Spleen (tissue), 13 donors: ENCODE measurements at places on chromosomes 7 and 10. TPM values are rescaled to one million over a fixed set of nuclear protein-coding genes. Genes with fewer than 3 reads are reported as not detected.

DNA sequence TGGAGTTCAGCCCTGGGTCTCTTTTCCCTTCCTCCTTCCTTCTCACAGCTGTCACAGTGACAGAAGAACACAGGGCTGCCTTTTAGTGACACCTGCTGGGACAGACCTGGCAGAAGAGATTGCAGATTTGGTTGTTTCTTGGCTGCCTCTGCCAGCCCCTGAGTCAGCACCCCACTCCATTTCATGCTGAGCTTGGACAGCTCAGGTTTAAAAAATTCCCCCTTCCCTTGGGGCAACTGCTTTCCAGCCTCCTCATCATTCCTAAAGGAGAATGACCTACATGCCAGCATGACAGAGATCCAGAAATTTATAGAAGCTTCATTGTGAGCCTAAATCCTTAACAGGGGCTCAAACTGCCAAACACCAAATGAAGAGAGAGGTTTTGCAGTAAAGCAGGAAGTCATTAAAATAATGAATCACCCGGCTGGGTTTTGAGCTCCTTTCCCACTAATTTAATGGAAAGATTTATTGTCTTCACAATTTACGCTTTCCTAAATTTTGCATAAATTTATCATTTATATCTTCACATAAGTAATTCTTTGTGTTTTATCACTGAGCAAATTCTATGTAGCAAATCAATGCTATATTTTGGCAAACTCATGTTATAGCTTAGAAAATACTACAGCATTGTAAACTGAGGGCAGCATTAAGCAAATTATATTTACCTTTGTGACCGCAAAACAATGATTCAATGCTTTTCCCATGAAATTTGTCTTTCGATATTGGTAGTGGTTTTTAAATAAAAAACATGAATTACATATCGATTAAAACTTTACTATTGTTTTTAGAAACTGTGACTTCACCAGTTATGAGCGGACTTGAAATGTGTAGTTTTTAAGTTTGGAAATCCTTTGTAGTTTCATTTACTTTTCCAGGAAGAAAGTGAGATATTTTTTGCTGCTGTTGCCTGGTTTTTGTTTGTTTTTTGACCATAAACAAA lies 399.5 kb upstream of the ANKRD30A start:
- no peak overlapping the region for H3K27ac ChIP-seq
- no peaks in the 10 kb centered on the region for H3K36me3 ChIP-seq
- H3K27me3 ChIP-seq, result no peaks in the 10 kb centered on the region
- no peaks in the 10 kb centered on the region for H3K4me1 ChIP-seq
- no peak overlapping the region for H3K4me3 ChIP-seq
- DNase-seq, result peak; percentile 31

MAT1A gene
- total RNA-seq, result not detected

- H3K4me1 ChIP-seq, result peaks cover 60% of the 10 kb centered on the region
- peaks cover 31% of the 10 kb centered on the region for H3K36me3 ChIP-seq
- H3K27me3 ChIP-seq, result no peaks in the 10 kb centered on the region
- H3K27ac ChIP-seq, result peak overlapping the region; percentile 98
Observed at GRCh38 chr7:150406312-150406566, 27.1 kb downstream of the ZNF775 start.

DNA sequence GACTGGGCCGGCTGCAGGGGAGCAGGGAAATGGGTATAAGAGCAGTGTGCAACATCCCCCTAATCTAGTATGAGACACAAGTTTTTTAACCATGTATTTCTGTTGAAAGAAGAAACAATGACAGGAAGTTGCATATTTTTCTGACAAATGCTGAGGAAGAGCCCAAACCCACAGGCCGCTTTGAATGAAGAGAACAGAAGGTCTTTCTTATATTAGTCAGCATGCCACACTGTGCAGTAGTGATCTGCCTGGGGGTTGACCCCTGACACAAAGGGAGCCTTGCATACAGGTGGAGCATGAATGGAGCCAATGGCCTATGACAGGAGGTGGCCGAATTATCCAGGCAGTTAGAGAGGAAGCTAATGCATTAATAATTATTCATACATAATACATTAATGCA lies 518.3 kb downstream of the PLXDC2 start:
- H3K4me1 ChIP-seq, result no peaks in the 10 kb centered on the region
- no peak overlapping the region for H3K4me3 ChIP-seq
- no peak overlapping the region for H3K27ac ChIP-seq

GRCh38 chr10:128451879-128452278 lies 325.7 kb upstream of the MKI67 start:
- H3K4me3 ChIP-seq, result no peak overlapping the region
- no peaks in the 10 kb centered on the region for H3K36me3 ChIP-seq
- DNase-seq, result peak; percentile 51
- no peaks in the 10 kb centered on the region for H3K27me3 ChIP-seq

FAM25C gene
- total RNA-seq, result not detected

DNA sequence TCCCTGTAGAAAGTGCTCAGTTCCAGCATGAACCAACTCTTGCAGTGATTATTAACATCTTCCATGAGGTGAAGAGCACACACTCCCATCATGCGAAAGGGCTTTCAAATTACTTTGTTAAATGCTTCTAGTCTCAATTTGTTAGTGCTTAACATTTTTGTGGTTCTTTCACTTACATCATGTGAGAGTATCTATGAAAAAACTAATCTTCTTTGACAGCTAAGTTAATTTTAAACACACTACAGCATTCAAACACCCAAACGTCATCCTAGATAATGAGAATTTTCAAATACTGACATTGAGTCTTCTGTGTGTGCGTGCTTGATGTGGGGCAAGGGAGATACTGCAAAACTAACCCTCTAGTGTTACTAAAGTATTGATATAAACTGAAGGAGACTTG lies 84.8 kb downstream of the ETV1 start:
- no peaks in the 10 kb centered on the region for H3K27me3 ChIP-seq
- no peak overlapping the region for H3K4me3 ChIP-seq
- no peak overlapping the region for H3K27ac ChIP-seq
